Esophagus squamous epithelium (tissue), 5 donors: ENCODE measurements at places on chromosomes 7 and 10. TPM values are rescaled to one million over a fixed set of nuclear protein-coding genes. Genes with fewer than 3 reads are reported as not detected.

DNA sequence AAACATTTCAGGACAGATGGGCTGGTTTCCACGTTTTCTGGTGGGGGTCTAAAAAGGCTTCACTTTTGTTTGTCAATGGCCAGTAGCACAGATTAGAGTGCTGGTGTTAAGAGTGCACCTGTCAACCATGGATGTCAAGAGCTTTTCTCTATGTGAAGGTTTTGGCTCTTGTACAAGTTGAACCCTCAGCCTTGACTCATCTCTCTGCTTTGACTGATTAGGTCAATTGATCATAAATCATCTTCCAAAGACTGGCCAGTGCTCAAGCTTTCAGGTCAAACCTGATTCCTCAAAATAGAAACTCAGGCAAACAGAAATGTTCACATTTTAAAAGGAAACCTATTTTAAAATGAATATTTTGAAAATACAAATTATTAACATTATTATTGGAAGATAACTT lies 59.6 kb upstream of the SP4 start:
- no peak for DNase-seq

GRCh38 chr7:108149908-108150307 lies 19.7 kb upstream of the LAMB4 start:
- no peak for DNase-seq

DNA sequence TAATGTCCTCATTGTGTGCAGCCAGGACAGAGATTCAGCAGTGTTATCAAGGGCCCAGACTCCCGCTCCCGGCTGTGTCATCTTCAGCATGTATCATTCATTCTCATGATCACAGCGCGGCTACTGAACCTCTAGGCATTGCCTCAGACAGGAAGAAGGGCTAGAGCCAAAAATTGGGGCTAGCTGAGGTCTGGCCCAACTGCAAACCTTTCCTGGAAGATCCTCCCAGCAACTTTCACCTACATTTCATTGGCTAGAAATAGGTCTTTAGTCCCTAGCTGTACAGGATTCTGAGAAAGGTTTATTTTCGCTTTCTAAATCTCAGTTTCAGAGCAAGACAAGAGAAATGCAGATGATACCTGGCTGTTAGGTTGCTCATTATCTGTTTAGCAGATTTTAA lies 81.9 kb downstream of the CREM start:
- no peak for DNase-seq

DNA sequence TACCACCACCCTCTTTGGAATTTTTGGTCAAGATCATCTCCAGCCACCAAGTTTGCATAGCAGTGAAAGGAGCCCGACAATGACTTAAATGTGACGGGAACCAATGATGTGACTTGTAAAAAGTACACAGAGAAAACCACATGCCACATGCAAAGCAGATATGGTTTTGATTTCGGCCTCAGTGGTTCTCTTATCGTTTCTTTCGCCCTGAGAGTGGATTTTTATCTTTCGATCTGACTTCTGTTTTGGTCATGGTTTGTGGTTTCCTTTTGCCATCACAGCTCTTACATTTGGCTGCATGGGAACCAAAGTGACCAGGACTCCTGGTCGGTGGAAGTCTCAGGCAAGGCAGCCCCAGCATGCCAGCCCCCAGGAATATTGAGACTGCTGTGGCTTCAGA lies 31.5 kb downstream of the TCF7L2 start:
- DNase-seq: no peak

DNA sequence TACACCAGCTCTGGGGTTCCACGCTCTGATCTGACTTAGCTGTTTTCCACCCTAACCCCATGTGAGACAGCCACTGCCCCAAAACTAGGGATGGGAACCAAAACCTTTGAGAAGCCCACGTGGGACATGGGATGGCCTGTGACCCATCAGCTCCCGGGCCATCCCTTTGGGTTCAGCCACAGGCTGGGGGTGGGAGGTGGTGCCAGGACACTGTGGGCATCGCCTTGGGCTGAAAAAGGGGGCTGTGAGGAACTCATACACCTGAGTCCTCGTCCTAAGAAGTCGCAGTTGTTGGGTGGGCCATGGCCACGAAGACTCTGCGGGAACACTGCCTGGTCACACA lies 379.1 kb downstream of the DNAJB6 start:
- no peak for DNase-seq

DNA sequence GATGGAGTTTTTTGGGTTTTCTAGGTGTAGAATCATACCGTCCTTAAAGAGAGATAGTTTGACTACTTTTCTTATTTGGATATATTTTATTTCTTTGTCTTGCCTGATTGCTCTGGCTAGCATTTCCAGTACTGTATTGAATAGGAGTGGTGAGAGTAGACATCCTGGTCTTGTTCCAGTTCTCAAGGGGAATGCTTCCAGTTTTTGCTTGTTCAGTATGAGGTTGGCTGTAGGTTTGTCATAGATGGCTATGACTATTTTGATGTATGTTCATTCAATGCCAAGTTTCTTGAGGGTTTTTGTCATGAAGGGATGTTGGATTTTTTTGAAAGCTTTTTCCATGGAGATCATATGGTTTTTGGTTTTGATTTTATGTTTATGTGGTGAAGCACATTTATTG lies 676.9 kb downstream of the SUGCT start:
- no peak for DNase-seq

- no peak for DNase-seq
Measured at GRCh38 chr10:15439341-15439842, 68.3 kb upstream of the FAM171A1 start.

- DNase-seq: no peak
Measured at GRCh38 chr10:87547734-87548311, 43.1 kb downstream of the MINPP1 start.

DNA sequence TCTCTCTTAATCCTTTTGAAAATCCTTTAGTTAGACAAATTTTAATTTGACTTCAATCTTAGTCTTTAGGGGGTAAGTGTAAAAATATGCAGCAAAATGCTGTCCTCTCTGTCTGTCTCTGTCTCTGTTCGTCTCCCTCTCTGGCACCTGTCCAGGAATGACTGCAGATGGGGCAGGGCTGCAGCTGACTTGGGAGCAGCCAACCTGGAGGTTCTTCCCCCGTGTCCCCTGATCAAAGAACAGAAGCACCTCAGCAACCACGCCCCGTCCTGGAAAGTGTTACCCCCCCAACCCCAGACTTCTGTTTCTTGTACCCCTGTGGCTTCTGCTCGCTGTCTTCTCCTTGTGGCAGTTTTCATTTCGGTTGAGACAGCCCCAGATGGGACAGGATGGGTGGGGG lies 141.6 kb upstream of the NPS start:
- no peak for DNase-seq

DNA sequence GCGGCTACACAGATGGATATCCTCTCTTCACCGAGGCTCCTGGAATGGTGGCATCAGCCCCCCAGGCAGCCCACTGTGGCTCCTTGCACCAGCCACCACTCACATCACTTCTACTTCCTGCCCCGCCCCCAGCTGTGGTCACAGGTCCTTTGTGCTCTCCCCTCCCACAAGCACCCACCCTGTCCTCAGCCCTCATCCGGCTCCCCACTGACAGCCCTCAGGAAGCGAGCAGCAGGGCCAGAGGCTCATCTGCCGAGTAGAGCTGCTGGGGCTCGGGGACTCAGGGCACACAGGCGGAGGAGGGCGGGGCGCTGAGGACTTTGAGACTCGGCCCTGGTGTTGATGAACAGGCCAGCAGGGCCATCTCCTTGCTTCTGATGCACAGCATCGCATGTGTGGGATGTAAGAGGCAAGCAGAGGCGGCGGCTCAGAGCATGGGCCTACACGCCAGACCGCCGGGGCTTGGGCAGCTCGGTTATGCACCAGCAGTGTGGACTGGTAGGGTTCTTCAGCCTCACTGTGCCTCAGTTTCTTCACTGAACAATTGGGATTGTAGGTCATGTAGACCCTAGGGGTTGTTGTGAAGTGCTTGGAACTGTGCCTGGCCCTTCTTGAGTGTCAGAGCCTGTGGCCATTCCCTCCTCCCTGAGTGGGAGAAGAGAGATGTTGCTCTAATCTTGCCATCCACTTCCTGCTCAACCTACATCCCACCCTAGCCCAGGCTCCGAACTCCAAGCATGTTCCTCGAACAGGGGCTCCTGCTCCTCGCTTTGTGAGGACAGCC lies at the start of gene PRF1:
TSS of gene PRF1 (minus strand) at position 77 of the 784 bp plus-strand sequence. CDS start 1,839 bp downstream, outside the sequence.
- no peak for DNase-seq

GRCh38 chr10:42553064-42553407 lies 85.3 kb downstream of the ZNF33B start:
- no peak for DNase-seq

- no peak for DNase-seq
Measured at GRCh38 chr7:96775046-96775445, 65.4 kb upstream of the SEM1 start.

DNA sequence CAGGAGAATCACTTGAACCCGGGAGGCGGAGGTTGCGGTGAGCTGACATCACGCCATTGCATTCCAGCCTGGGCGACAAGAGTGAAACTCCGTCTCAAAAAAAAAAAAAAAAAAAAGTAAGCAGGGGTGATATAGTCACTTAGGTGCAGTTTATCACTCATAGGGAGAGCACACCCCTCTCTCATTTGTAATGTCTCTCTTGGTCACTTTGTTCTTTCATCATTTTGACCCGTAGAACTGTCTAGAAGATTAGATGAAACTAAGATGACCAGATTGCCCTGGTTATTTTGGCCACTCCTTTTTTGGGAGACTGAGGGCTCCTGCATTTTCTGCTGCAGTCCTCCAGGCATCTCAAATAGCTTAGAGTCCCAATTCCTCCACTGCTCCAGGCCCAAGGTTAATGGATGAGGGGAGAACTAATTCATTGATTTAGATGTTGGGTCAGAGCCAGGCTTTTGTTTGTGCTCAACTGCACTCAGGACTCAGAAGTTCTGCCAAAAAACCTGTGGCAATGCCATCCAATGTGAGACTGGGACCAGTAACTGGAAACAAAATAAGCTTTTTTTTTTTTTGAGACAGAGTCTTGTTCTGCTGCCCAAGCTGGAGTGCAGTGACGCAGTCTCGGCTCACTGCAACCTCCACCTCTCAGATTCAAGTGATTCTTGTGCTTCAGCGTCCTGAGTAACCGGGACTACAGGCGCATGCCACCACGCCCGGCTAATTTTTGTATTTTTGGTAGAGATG lies 50.0 kb upstream of the CAMK1D start:
- DNase-seq: no peak

- DNase-seq: no peak
Measured at GRCh38 chr10:72173262-72173618, 42.6 kb upstream of the ANAPC16 start.

DNA sequence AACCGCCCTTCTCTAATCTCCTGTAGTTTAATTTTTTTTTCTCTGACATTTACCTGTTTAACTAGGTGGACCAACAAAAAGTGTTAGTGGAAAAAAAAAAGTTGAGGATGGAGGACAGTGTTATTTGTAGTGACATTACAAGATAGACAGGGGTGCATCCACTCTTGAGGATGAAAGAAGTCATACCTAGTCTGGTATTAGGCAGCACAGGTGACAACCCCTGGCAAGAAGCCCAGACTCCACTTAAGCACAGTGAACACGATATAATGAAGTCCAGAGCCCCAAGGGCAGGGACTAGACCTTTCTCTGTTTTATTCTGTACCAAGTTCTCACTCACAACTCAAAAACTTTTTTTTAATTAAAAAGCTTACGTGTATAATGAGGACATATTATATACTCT lies 268.4 kb downstream of the GPR37 start:
- no peak for DNase-seq

- no peak for DNase-seq
Measured at GRCh38 chr10:112724404-112724991, 225.5 kb upstream of the TCF7L2 start.

Gene INHBA
- 1.4 TPM for total RNA-seq

Gene MEPCE
- total RNA-seq: 22.0 TPM

Gene CYP2C8
- 0.61 TPM for total RNA-seq

Gene ZNF680
- 5.5 TPM for total RNA-seq

Gene SIRT1
- 19.8 TPM for total RNA-seq

Gene GIMAP2
- 0.72 TPM for total RNA-seq
